NCI-H2029 (cell line): ENCODE measurements at places on chromosomes 1 and 21.

DNA sequence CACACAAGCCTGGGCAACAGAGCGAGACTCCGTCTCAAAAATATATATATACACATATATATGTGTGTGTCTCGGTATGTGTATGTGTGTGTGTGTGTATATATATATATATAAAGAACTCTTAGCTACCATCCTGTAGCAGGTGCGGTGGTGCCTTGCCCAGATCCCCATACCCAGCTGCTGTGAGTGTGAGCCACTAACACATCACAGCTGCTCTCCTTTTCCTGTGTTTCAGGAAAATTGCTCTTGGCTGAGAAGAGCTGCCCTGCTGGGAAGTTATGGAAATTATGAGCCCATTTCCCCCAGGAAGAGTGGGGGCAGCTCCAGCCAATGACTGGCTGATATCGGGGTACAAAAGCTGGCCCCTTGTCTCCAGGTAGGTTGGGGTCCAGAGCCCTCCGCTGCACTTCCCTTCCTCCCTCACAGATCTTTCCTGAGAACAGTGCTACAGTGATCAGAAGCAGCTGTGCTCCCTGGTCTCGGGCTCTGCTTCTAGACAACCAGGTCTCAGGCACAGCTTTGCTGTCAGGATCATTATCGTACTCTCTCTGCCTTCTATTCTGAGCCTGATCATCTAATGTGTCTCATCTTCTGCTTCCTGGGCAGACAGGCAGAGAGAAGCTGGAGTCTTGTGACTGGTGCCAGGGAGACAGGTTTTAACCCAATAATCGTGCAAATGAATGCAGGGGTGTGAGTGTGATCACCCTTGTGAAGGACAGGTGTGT lies 109.6 kb upstream of the ZNF678 start:
- DNase-seq: no peak

GRCh38 chr21:38843806-38844503 lies 38.2 kb downstream of the ETS2 start:
- DNase-seq: no peak

GRCh38 chr1:24403806-24404205 lies 9.8 kb downstream of the STPG1 start:
- no peak for DNase-seq

GRCh38 chr21:45975020-45975666 lies 6.4 kb upstream of the COL6A1 start:
- DNase-seq: no peak

GRCh38 chr1:232655028-232655745 lies 25.3 kb upstream of the SIPA1L2 start:
- DNase-seq: peak; percentile 86

DNA sequence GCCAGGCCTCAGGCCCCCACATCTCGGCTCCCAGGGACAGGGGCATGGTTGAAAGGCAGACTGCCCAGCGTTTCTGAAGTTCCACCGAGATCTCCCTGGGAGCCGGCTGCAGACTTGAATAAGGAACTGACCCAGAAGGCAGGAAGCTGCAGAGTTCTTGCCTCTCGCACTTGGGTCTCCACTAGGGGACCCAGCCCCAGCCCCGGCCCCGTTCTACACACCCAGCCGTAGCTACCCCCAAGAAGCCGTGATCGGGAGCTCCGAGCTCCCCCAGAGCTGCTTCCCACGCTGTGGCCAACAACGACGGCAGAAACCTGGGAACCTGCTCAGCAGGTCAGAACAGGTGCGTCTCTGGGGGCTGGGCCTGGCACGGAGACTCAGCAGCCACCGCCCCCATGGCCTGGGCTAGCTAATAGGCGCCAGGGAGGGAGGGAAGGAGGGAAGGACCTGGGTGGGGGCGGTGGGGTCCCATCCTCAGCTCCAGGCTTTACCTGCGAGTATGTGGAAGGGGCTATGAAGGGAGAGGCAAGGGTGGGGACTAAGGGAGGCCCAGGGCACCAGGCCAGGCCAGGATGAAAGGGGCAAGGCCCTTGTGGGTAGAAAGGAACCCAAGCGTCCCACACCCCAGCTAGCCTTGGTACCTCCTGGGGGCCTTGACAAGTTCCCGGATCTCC lies at the start of gene NECTIN4:
NECTIN4 (minus strand) TSS at position 308 of the 674 bp plus-strand sequence; CDS start at position 46, 262 bp downstream.
- no peak for DNase-seq

GRCh38 chr1:192522673-192523072 lies 52.9 kb upstream of the RGS1 start:
- DNase-seq: no peak

DNA sequence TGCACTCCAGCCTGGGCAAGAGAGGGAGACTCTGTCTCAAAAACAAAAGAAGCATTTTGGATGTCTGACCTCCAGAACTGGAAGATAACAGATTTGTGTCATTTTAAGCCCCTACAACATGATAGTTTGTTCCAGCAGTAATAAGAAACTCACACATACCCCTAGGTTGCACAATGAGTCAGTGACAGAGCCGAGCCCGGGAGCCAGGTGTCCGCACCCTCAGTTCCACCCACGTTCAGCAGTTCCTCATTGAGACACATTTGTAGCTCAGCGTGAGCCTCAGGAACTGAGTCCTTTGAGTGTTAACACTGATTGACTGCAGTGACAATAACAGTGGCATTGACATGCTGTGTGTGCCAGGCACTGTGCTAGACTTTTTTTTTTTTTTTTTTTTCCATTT lies 19.8 kb downstream of the LRRC38 start:
- DNase-seq: no peak

DNA sequence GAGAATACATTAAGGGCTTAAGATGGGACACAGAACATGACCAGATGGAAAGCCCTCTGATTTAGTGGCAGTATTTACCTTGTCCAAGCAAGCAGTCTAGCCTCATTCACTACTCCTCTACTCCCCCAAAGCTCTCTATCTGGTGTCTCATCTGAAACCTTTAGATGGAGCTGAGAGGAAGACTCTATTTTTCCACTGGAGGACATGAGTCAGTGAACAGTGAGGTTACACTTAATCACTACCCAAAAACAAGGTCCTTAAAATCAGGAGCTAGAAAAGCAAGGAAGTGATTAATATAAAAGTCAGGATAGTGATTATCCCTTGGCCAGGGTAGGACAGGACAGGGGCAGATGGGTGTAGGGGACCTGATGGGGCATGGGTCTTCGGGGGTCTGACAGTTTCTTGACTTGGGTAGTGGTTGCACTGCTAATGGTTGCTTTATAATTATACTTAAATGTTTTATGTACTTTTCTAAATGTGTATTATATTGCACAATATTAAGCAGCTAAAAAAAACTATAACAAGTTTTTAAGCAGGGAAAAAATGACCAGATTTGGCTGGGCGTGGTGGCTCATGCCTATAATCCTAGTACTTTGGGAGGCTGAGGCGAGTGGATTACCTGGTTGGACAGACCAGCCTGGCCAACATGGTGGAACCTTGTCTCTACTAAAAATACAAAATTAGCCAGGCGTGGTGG lies 3.0 kb downstream of the PTPN22 start:
- DNase-seq: no peak

- no peak for DNase-seq
These were observed 21.8 kb downstream of the RPTN start for GRCh38 chr1:152137215-152137614.

DNA sequence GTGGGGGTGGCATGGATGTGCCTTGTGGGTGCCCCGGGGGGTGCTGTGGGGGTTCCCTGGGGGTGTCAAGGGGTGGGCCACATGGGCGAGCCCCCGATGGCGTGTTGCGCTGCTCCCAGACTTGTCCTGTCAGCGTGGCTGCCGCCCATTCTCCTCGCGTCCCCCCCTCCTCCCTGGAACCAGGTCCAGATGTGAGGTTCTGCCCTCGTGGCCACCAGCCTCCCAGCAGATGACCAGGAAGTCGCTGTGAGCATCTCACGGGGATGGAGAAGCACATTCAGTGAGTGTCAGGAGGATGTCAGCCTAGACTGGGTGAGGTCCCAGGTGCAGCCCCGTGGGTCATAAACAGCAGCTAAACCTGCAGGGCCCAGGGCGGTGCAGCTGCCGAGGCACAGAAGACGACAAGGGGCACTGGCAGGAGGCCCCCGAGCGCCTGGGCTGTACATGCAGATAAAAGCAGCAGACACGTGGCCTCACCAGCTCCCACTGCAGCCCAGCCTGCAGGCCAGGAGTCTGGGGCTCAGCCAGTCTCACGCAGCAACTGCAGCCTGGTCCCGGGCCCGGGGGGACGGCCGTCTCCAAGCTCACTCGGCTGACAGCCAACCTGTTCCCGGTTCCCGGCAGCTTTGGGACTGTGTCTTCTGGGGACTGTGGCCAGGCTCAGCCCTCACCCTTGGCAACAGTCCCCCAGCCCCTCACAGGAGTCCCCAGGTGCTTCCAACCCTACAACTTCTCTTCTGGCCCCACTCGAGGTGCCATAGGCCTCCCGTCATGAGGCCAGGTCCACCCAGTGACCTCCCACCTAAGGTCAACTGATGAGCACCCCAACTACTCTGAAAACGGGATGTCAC lies 17.5 kb upstream of the COL6A2 start:
- no peak for DNase-seq

GRCh38 chr1:244322181-244322580 lies 129.5 kb downstream of the ADSS2 start:
- no peak for DNase-seq

DNA sequence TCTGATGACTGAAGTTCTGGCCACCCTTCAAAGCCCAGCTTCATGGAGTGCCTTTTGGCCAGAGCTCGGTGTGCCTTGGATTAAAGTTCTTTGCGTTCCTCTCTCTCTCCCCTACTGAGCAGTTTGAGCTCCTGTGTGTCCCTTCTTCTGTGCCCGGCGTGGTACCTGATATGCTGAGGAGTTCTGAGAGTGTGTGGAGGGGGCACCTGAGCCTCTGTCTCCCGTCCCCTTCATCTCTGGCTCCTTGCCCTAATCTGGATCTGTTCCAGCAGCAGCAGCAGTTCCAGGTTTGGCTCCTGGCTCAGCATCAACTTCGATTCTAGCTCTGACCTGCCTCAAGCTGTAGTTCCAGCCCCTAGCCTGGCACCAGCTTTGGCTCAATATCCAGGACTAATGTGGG lies 25.1 kb upstream of the MYCL start:
- DNase-seq: peak; percentile 100

DNA sequence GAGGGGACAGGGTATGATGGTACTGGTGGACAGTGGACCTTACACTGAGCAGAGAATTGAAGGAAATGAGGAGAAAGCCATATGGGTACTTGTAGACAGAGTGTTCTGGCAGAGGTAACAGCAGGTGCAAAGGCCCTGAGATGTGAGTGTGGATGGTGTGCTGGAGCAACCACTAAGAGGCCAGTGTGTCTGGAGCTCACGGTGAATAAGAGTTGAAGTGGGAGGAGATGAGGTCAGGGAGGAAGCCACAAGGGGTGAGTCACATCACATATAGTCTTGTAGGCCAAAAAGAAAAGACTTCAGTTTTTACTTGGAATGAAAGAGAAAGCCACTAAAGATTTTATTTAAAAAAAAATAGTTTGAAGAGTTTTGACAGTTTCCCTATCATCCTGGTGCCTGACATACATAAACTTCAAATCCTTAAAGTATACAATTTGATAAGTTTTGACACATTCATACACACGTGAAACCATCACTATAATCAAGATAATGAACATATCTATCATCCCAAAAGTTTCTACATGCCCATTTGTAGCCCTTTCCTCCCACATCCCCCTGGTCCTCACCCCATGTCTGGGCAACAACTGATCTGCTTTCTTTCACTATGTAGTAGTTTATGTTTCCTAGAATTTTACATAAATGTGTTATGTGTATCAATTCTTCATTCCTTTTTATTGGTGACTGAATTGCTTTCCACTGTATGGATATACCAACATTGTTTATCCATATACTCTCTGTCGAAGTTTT lies 148.4 kb downstream of the GPATCH2 start:
- DNase-seq: no peak

GRCh38 chr21:45332981-45333582 lies 45.4 kb upstream of the POFUT2 start:
- no peak for DNase-seq

DNA sequence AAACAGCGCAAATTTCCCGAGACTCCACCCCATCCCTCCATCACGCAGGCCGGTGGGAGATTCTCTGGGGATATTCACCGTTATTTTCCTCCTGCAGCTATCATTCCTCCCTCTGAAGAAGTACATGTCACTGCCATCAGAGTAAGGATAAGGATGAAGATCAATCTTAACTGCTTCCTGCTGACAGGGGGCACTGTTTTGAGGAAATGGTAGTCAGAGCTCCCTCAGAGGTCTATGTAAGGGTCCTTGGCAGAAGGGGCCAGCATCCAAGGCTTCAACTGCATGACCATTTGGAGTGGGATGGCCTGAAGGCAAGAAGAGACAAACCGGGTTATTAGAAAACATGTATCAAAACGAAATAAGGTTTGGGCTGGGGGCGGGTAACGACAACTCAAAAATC lies 111.5 kb downstream of the KCNK1 start:
- no peak for DNase-seq

DNA sequence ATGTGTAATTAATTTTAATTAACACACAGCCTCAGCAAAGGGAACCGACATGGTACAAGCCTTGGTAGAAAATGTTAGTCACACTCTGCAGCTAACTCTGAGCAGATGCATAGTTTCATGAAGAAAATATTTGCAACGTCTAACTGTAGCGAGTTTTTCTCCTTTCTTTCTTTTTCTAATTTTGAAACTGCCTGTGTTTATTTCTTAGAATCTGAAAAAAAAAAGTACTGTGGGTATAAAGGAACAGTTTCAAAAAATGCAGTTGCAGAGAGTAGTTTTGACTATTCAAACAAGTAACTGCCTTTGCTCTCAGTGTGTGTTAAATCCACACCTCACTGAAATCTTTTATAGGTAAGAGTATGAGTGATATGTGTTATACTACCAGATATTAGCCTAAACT lies 149.9 kb upstream of the C1orf105 start:
- DNase-seq: no peak

- no peak for DNase-seq
These were observed 53.3 kb downstream of the OLFML3 start for GRCh38 chr1:114032271-114033215.

DNA sequence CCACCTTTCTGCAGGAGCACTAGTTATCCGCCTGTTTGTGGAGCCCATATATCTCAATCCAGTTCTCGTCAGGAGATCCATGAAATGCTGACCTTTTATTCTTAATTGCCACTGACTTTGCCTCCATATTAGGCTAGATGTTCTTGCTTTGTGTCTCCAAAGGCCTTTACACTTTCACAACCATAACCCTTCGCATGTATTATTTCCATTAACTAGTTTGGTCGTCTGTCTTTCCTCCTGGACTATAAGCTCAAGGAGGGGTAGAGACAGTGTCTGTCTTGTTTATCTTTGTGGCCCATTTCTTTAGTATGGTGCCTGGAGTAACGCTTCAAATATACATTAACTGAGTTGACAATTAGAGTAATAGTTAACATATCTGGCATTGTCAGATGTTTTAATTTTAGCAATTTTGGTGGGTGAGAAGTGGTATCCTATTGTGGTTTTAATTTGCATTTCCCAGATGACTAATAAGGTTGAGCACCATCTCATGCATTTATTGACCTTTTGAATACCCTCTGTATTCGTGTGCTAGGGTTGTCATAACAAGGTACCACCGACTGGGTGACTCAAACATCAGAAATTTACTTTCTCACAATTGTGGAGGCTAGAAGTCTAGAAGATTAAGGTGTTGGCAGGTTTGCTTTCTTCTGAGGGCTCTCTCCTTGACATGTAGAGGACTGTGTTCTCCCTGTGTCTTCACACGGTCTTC lies 21.7 kb upstream of the IL12RB2 start:
- no peak for DNase-seq

- no peak for DNase-seq
These were observed 707.2 kb downstream of the RWDD3 start for GRCh38 chr1:95941121-95941798.
